CD4-positive, alpha-beta T cell (primary cell): ENCODE measurements at places on chromosomes 2 and 18. TPM values are rescaled to one million over a fixed set of nuclear protein-coding genes. Genes with fewer than 3 reads are reported as not detected.

COL3A1 gene
- total RNA-seq: not detected

DNA sequence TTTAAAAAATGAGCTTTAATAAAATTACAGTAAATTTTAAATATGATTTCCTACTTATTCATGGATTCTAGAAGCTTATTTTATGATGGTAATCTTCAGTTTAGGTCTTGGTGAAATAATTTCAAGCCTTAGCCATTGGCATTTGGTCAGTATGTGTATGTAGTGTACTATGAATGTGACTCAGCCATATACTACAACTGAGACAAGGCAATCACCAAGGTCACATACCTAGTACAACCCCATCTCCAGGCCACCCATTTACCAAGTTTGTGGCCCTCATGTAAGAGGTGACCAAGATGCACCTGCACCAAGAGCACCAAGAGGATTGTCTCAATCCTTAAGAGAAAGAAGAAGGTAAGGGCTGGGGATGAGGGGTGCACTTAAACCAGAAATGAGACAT lies 54.8 kb upstream of the FRZB start:
- DNase-seq: no peak

SIX3 gene
- total RNA-seq: not detected

AGXT gene
- not detected for total RNA-seq

LBX2 gene
- total RNA-seq: not detected

- DNase-seq: no peak
Observed at GRCh38 chr2:137000811-137001210, 235.5 kb downstream of the THSD7B start.

- no peak for DNase-seq
Observed at GRCh38 chr2:176151442-176152287, at the start of gene HOXD4. Gene HOXD4, plus strand, starts transcription at chr2:176151550. Its CDS starts 84 bp downstream, at chr2:176151634.
